AG10803 (cell line): ENCODE measurements at places on chromosomes 16 and 17.
A peak's percentile ranks its signal among the peaks of the same experiment; 100 is the strongest.

DNA sequence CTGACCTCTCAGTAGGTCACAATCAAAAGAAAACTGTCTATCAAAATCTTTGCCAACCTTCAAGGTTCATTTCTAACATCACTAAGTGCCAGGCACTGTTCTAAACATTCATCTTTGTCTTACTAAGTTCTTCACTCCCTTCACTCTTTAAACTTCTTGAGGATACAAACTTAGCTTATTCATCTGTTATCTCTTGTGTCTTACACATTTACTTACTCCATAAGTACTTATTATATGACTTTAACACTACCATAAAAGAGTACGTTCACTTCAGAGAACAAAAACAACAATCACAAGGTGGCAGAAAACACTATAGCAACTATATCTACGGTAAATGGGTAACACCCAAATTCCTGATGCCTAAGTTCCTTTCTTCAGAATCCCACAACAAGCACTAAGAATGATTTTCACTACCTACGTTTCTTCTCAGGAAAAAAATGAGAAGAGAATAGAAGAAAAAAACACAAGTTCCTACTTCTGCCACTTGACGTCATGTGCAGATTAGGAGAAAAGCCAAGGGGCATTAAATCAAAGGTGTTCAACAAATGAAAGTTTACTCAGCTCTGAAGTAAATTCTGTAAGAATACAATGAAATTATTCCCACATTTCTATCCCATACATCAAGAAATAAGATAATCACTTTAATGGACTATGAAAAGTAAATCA is 29.2 kb downstream of the KANSL1 start:
- no peak for DNase-seq

GRCh38 chr17:55420776-55421178 is 858 bp downstream of the MMD start:
- no peak for DNase-seq

- no peak for DNase-seq
These were observed 487 bp downstream of the RANBP10 start for GRCh38 chr16:67805718-67806427.

DNA sequence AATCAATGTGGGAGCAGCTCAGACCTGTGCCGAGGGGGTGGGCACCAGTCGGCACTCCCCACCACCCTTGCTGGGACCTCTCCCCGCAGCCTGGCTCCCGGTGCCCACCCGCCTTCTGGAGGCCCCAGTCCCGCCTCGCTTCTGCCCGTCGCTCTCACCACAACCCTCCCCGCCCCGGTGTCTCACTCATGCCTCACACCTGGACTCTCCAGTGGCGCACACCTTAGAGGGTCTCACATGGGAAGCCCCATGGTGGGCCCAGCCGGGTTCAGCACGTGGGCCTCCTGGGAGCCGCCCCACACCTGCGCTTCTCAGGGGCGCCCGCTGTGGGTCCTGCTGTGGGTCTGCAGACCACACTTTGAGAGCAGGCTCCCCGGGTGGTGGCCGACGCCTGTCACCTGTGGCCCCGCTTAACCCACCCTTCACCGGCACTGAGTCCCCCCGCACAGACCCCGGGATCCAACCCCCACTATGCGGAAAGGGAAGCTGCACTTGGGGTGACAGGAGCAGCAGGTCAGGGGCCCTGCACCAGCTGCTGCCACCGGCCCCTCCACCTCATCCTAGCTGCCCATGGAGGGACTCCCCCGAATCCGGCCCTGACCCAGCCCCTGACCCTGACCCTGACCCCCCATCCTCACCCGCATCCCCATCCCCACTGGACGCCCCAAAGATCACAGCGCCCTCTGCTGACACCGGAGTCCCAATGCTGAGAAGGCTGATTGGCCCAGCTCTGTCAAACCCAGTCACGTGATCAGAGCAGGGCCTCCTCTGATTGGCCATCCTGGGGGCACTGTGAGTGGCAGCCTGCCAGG is 27.4 kb upstream of the SLC38A10 start:
- peak; percentile 17 for DNase-seq

- no peak for DNase-seq
These were observed 112.1 kb downstream of the PRKCB start for GRCh38 chr16:23947838-23948237.

- no peak for DNase-seq
These were observed 2.4 kb downstream of the USH1G start for GRCh38 chr17:74920642-74921025.

GRCh38 chr17:77831474-77832179 is 126.9 kb upstream of the TNRC6C start:
- DNase-seq: peak; percentile 56

GRCh38 chr16:56311208-56312027 is 113.9 kb downstream of the AMFR start:
- DNase-seq: no peak

DNA sequence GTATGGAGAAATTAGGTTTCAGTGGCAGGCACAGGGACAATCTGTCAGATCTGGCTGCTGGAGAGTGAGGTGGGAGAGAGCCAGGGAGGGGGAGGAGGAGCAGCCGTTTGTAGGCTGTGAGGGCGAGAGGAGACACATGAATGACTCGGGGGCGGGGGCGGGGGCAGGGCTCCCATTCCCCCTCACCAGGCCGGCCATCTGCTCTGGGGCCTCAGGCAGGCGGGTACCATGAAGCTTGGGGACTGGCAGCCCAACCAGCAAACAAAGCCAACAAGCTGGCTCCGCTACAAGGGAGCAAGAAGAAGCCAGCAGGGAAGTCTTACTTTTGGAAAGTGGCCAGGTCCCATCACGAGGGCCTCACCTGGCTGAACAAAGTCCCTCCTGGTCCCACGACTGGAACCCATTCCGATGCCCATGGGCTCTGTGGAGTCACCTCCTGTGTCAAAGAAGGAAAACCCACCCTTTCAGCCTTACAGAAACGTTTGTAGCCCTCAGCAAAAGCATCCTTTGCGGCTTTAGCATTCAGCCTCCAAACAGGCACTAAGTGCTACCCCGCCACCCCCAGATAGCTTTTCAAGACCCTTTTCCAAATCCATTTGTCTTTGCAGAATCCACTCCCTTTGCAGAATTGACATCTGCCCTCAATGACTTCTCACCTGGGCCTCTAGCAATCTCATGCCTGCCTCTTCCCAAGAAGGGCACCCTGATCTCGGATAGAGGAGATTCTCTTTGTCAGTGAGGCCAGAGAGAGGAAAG is 9.2 kb upstream of the SSTR2 start:
- no peak for DNase-seq

GRCh38 chr17:44005527-44006271 is 1.3 kb downstream of the NAGS start:
- DNase-seq: no peak

DNA sequence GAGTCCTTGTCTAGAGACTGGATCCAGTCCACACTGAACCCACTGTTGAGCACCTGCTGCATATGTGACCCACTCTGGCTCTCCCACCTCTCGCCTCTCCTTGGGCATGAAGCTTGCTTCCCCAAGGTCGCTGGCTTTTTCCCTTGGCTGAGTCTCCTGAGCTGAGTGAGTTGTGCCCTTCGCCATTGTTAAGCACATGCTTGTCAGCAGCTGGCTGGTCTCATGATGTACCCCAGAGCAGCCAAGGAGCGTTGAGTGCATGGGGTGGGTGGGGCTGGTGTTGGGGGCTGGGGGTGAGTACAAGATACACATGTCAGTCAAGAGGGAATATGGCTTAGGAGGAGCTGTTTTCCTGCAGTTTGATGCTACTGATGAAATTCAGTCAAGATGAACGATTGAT is 165.6 kb downstream of the SNX29 start:
- DNase-seq: no peak

GRCh38 chr17:70307430-70308225 is 138.3 kb downstream of the KCNJ2 start:
- peak; percentile 63 for DNase-seq

DNA sequence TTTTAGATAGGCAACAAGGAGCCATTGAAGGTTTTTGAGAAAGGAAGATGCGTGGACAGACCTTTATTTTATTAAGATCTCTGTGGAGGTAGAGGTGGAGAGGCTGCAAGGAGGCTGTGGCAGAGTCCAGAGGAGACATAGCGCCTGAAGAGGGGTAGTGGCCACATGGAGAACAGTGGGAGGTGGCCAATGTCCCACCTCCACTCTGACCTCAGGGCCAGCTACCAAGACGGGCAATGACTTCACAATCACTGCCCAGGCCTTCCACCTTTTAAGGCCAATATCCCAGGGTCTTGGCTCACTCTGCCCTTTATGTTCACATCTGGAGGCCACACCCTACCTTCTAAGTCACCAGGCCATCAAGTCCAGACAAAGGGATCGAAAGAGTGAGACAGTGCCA is at the start of gene C16orf78:
Gene C16orf78 (plus strand): TSS at position 301 of the 400 bp plus-strand sequence. CDS start 136 bp downstream, outside the sequence.
- DNase-seq: no peak

GRCh38 chr17:78224231-78225087 is 7.0 kb upstream of the TMEM235 start:
- DNase-seq: no peak

DNA sequence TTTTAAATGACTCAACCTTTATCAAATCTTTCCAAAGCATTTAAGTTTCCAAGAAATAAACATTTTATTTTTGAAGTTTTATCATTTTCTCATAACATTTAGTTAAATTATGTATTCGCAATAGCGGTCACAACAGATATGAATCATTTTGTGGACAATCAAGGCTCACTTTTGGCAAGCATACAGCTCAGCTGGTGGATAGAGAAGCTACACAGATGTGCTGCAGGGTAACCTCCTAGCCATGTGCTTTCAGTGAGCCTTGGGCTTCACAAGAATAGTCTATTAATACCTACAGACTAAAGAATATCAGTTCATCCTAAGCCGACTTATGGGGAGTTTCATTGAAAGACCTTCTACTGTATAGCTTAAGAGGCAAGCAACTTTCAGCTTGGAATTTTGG is 144.8 kb downstream of the MRTFB start:
- peak; percentile 15 for DNase-seq

GRCh38 chr16:72247821-72248253 is 75.9 kb upstream of the PMFBP1 start:
- peak; percentile 74 for DNase-seq

- no peak for DNase-seq
These were observed 43.5 kb downstream of the MRPS23 start for GRCh38 chr17:57806167-57806830.

- DNase-seq: no peak
These were observed 53.3 kb upstream of the DNAH9 start for GRCh38 chr17:11545002-11545401.

- no peak for DNase-seq
These were observed 234.5 kb downstream of the SEC14L1 start for GRCh38 chr17:77375108-77375916.

DNA sequence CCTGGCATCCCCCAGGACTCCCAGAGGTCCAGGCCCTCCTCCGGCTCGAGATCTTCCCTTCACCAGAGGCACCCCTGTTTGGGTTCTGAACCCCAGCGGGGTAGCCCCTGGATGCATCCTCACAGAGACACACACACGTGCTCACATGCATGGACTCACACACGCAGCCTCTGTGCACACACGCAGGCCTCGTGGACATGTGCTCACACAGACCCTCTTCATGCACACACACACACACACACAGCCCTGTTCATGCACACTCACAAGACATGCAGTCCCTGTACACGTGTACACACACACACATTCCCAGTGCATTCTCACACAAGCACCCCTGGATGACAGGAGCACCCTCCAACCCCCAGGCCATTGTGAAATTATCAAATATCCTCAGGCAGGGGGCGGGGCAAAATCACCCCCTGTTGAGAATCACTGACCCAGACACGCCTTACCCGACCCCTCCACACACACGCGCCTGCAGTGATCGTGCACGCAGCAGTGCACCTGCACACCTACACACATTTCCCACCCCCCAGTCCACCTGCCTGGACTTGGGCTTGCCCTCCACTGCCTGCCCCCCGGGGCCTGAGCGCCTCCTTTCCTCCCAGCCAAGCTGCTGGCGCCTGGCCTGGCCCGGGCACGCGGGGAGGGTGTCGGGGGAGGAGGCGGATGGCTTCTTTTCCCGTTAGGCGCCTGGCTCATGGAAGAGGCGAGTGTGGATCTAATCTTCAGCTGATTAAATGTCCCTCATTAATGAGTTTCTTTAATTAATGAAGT is 62.6 kb downstream of the ENGASE start:
- no peak for DNase-seq

GRCh38 chr16:48887646-48888210 is 277.7 kb upstream of the N4BP1 start:
- no peak for DNase-seq

GRCh38 chr16:85437166-85438052 is 175.7 kb upstream of the GSE1 start:
- no peak for DNase-seq

DNA sequence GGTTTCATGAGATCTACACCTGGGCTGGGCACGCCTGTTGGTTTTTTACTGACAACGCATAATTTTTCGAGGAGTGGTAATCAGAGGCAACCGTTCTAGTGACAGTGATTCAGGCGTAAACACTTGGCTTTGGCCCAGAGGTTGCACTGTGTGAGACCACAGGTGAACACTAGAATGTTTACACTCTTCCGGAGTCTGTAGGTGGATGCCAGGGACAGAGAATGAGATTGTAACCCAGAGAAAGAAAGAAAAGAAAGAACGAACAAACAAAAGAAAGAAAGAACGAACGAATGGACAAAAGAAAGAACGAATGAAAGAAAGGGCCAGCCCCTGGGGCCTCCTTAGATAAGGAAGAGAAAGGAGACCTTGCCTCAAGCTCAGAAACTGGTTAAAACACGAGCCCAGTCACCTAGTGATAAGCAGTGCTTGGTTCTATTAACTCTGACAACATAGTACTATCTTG is 113.2 kb downstream of the PRKCB start:
- no peak for DNase-seq

- no peak for DNase-seq
These were observed 217.1 kb downstream of the HS3ST3A1 start for GRCh38 chr17:13384626-13385025.
